ENCODE measurements at places on chromosomes 7 and 10.

- DNase-seq, result no peak
These were observed 1.3 kb downstream of the CLIP2 start for GRCh38 chr7:74290553-74290950.

GRCh38 chr10:80136134-80136571, 3.6 kb downstream of the PLAC9 start:
- no peak for DNase-seq

DNA sequence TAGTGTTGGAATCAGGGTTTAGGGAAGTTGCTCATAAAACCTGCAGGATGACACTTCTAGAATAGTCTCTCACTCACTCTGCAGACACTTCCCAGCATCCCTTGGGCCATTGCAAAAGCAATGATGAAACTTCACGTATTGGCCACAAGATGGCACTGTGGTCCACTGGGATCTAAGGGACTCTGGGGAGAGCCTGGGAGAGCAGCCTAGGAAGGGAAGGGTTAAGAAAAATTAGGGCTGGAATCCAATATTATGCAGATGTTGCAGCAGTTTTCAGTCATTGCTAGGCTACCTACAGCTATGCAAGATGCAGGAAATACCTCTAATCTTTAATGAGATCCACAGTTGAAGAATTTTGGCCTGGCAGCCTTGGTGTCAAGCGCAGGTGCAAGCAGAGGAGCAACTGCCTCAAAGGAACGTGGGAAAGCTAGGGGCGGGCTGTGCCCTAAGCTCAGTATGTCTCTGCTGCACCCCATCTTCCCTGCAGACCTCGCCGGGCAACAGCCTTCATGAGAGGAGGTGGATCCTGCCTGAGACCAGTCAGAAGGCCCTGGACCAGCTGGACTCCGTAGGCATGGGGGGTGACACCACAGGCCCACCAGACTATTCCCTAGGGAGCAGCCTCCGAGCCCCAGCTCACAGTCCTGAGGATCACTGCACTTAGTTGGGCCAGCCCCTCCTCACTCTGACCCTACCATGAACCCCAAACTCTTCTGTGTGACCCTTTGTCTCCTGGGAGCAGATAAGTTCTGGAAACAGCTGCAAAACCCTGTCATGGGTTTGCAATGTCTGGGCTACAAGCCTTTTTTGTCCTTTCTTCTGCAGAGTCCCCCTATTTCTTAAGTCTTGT, 127.9 kb upstream of the PRSS58 start:
- DNase-seq, result no peak

DNA sequence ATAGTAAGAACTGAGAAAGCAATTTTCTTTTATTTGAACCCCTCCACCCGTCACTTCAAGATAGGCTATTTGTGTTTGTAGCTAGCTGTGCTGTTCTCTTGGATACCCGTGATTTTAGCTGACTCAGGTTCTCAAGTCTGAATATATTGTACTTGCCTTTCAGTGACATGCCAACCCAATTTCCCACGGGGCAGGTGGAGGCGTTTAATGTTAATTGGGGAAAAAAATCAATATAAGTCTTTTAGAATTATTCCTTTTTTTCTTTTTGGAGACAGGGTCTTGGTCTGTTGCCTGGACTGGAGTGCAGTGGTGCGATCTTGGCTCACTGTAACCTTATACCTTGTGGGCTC, 36.4 kb downstream of the ZRANB1 start:
- DNase-seq, result no peak

GRCh38 chr7:107582875-107583274, 2.8 kb downstream of the BCAP29 start:
- DNase-seq, result no peak
